ENCODE measurements at places on chromosomes 4 and X.

GRCh38 chr4:52425751-52426326, 233.3 kb downstream of the USP46 start:
- H3K4me1 ChIP-seq, result no peaks in the 10 kb centered on the region
- no peak overlapping the region for H3K27ac ChIP-seq
- no peak overlapping the region for H3K4me3 ChIP-seq
- no peaks in the 10 kb centered on the region for H3K36me3 ChIP-seq

DNA sequence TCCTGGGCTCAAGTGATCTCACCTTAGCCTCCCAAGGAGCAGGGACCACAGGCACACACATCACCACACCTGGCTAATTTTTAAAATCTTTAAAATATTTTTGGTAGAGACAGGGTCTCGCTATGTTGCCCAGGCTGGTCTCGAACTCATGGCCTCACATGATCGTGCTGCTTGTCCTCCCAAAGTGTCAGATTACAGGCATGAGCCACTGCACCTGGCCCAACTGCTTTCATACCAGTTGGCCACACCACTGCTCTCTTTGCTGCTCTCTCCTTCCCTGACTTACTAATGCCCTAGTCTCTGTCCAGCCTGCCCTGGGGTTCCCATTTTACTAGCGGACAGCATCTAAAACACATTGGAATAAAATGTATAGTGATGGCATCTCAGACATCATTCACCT, 67.1 kb downstream of the CLDN22 start:
- no peak overlapping the region for H3K4me3 ChIP-seq
- H3K27me3 ChIP-seq, result peaks cover 4% of the 10 kb centered on the region
- no peak for DNase-seq
- no peak overlapping the region for H3K27ac ChIP-seq
- no peaks in the 10 kb centered on the region for H3K36me3 ChIP-seq

DNA sequence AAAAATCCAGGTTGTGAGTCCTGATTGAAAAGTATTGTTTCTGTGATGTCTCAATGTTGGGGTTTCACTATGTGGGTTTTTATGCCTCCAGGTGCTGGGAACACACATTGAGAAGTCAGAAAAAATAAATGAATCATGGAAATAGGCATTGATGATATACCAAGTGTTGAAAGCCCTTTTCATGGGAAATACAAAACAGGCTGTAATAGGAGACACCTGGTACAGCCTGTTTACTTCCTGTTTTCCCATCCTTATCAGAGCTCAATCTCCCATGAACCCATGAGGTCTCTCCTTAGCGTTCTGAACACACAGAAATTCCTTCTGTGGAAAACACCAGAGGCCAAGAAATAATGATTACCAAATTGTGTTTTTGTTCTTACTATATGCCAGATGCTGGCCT, 106.3 kb upstream of the BOD1L1 start:
- H3K36me3 ChIP-seq, result no peaks in the 10 kb centered on the region
- no peaks in the 10 kb centered on the region for H3K4me1 ChIP-seq
- no peaks in the 10 kb centered on the region for H3K27me3 ChIP-seq
- no peak overlapping the region for H3K4me3 ChIP-seq

- no peaks in the 10 kb centered on the region for H3K36me3 ChIP-seq
- H3K4me3 ChIP-seq, result no peak overlapping the region
- DNase-seq, result no peak
- H3K4me1 ChIP-seq, result no peaks in the 10 kb centered on the region
Observed at GRCh38 chr4:76752861-76753501, 145.0 kb downstream of the SOWAHB start.

- H3K4me1 ChIP-seq, result no peaks in the 10 kb centered on the region
- DNase-seq, result no peak
- no peak overlapping the region for H3K27ac ChIP-seq
- H3K4me3 ChIP-seq, result no peak overlapping the region
- no peaks in the 10 kb centered on the region for H3K36me3 ChIP-seq
Observed at GRCh38 chr4:28247805-28248204, 1387.2 kb downstream of the STIM2 start.

DNA sequence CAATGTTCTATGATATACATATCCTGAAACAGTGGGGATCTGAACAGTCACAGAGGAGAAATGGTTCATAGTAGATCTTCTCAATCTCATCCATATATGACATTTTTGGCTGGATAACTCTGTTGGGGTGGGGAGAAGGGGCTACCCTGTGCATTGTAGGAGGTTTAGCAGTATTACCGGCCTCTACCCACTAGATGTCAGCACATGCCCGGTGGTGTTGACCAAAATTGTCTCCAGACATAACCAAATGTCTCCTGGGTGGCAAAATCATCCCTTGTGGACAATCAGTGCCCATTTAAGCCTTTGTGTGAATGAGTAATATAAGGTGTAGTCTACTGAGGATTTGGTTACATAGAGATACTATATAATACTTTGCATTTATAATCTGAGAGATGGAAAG, 89.9 kb downstream of the PLS3 start:
- peak; percentile 6 for DNase-seq
- no peaks in the 10 kb centered on the region for H3K36me3 ChIP-seq
- no peaks in the 10 kb centered on the region for H3K27me3 ChIP-seq
- no peak overlapping the region for H3K4me3 ChIP-seq
- no peaks in the 10 kb centered on the region for H3K4me1 ChIP-seq

- peaks cover 22% of the 10 kb centered on the region for H3K4me1 ChIP-seq
- no peaks in the 10 kb centered on the region for H3K36me3 ChIP-seq
- H3K27ac ChIP-seq, result peak overlapping the region; percentile 95
- H3K27me3 ChIP-seq, result no peaks in the 10 kb centered on the region
- H3K4me3 ChIP-seq, result peak overlapping the region; percentile 97
Observed at GRCh38 chrX:155028129-155028528, 1.5 kb downstream of the FUNDC2 start.

DNA sequence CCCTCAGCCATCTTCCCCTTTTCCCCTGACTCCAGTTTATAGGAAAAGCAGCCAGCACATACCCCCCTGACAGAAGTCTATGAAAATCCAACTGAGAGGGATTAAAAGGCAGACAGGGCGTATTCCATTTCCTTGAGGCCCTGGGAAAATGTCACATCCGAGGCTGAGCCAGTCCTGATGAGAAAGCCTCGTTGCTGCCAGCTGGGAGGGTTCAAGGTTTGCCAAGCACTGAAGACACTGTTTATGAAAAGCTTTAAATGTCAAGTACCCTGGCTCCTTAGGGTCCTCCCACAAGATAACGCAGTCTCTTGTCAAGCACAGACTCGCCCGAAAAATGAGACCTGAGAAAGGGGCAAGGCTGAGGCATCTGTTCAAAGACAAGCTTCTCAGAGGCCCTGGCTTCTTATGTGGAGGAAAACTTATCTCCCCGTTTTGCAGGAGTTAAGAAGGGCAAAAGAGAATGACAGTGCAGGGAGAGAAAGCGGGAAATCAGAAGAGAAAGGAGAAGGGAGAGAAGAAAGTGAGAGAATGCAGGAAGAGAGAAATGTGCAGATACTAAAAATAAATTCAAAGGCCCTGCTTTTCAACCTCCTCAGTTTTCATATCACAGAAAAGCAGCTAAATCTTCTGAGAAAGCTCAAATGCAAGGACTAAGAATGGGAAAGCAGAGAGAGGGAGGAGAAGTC, 44.7 kb downstream of the SCD5 start:
- DNase-seq, result no peak
- H3K27ac ChIP-seq, result no peak overlapping the region
- no peaks in the 10 kb centered on the region for H3K4me1 ChIP-seq

- no peak overlapping the region for H3K27ac ChIP-seq
- no peaks in the 10 kb centered on the region for H3K4me1 ChIP-seq
Observed at GRCh38 chr4:140680686-140681085, 75.5 kb downstream of the TBC1D9 start.

DNA sequence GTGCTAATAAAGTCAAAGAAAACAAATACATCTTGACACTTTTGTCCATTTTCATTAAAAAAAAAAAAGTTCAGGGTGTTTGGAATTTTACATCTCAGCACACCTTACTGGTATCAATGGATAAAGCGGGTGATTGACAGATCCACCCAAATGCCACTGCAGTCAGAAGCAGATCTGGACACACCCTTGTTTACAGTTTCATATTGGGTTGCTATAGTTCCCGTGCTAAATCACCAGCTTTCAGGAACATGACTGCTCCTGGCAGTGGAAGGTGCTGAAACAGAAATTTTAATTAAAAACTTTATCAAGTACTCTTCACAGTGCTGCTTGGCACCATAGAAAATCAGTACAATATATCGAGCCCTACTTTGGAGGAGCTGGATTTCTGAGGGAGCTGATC, 116.3 kb downstream of the STOX2 start:
- H3K4me1 ChIP-seq, result no peaks in the 10 kb centered on the region
- no peak overlapping the region for H3K4me3 ChIP-seq
- H3K27me3 ChIP-seq, result no peaks in the 10 kb centered on the region

DNA sequence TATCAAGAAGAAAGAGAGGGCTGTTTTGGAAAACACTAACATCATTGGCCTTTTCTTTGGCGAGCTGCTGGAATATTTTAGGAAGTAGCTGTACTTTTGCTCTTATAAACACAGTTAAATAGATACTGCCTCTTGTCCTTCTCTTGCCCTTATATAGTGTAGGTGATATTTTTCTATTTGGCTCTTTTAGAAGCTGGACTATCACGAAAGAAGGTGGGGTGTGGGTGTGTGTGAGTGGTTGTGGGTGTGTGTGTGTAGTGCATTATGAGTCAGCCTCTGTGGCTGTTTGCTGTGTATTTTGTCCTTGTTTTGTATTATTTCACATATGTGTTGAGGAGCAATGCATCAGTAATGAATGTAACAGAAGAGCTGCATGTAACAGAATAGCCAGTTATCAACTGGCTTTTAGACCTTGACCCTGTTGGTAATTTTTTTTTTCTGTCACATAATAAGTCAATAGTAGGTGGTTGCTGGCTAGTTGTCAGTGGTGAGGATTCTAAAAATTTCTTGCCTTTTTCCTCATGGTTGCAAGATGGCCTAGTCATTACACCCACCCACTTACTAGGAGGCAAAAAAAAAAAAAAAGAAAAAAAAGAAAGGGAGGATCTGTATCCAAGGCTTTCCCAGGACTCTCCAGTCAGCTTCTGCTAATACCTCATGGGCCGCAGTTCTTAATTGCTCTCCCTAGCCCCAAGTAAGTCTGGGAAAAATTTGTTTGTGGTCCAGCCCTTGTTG, 23.8 kb downstream of the ARHGAP10 start:
- DNase-seq, result no peak
- H3K36me3 ChIP-seq, result no peaks in the 10 kb centered on the region
- H3K27ac ChIP-seq, result no peak overlapping the region
- H3K4me3 ChIP-seq, result no peak overlapping the region
- no peaks in the 10 kb centered on the region for H3K27me3 ChIP-seq

DNA sequence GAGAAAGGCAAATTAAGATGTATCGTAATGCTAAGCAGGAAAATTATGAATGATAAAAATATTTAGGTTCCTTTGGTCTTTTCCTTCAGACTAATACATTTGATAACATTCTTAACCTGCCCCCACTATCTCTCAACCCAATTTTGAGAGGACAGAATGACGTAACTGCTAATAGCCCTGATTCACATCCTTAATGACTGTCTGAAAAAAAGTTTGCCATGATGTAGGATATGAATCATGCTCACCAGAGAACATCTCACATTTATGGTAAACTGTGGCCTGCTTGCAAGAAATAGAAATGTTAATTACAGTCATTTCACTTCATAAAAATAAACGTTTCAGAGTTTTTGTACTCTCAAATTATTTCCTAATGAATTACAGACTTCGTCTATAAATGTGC, 128.0 kb upstream of the VEGFC start:
- no peaks in the 10 kb centered on the region for H3K36me3 ChIP-seq
- no peak overlapping the region for H3K27ac ChIP-seq
- H3K4me3 ChIP-seq, result no peak overlapping the region
- H3K27me3 ChIP-seq, result no peaks in the 10 kb centered on the region

- H3K4me3 ChIP-seq, result no peak overlapping the region
- H3K4me1 ChIP-seq, result no peaks in the 10 kb centered on the region
- no peaks in the 10 kb centered on the region for H3K27me3 ChIP-seq
- H3K36me3 ChIP-seq, result no peaks in the 10 kb centered on the region
Observed at GRCh38 chr4:53021754-53022512, 159.8 kb downstream of the RASL11B start.

DNA sequence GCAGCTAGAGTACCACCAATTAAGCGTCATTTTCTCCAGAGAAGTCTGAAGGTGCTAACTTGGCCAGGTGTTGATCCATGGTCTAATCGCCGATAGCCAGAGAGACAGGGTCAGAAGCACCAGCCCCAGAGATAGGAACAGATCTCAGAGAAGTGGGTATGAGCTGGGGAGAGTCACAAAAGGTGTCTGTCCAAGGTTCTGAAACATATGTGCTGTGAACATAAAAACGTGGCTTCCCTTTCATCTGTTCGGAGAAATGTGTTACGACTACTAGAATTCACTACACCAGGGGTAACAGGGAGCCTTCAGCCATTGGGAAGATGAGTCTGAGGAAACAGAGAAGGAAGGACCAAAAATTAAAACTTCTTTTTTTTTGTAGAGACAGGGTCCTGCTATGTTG, 91.3 kb downstream of the FBXL5 start:
- H3K36me3 ChIP-seq, result no peaks in the 10 kb centered on the region
- no peak for DNase-seq
- H3K4me3 ChIP-seq, result no peak overlapping the region
- no peaks in the 10 kb centered on the region for H3K4me1 ChIP-seq

- H3K27me3 ChIP-seq, result no peaks in the 10 kb centered on the region
- H3K36me3 ChIP-seq, result no peaks in the 10 kb centered on the region
- DNase-seq, result no peak
- no peak overlapping the region for H3K27ac ChIP-seq
Observed at GRCh38 chr4:27616166-27616565, 755.5 kb downstream of the STIM2 start.

DNA sequence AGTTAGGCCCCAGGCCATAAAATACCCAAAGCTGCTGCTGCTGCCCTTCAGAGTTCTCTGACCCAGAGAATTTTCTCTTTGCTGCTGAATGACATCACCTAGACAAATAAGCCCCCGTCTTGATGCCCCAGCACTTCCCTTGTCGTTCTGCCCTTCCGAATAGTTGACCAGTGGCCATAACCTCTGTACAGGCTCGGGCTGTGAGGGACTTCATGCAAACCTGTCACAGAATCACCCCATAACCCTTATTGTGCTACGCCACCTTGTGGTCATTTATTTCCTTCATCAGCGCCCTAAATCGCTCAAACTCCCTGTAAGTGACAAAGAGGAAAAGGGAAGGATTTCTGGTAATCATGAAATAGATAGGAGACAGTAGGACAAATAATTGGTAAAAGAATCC, 18.8 kb downstream of the SPACA5 start:
- DNase-seq, result peak; percentile 48
- H3K4me1 ChIP-seq, result peaks cover 14% of the 10 kb centered on the region
- H3K4me3 ChIP-seq, result no peak overlapping the region
- no peaks in the 10 kb centered on the region for H3K36me3 ChIP-seq
- no peak overlapping the region for H3K27ac ChIP-seq

- H3K27me3 ChIP-seq, result no peaks in the 10 kb centered on the region
- no peak overlapping the region for H3K4me3 ChIP-seq
- H3K36me3 ChIP-seq, result no peaks in the 10 kb centered on the region
- H3K27ac ChIP-seq, result no peak overlapping the region
- no peak for DNase-seq
Observed at GRCh38 chr4:59655996-59656395, 1544.1 kb upstream of the ADGRL3 start.

- H3K27me3 ChIP-seq, result no peaks in the 10 kb centered on the region
- H3K4me1 ChIP-seq, result no peaks in the 10 kb centered on the region
- no peak overlapping the region for H3K27ac ChIP-seq
- H3K36me3 ChIP-seq, result peaks cover 51% of the 10 kb centered on the region
- DNase-seq, result no peak
- H3K4me3 ChIP-seq, result no peak overlapping the region
Observed at GRCh38 chr4:82951196-82951595, 50.7 kb downstream of the THAP9 start.

GRCh38 chr4:5052204-5052702, 973 bp downstream of the STK32B start:
- no peak for DNase-seq
- peaks cover 35% of the 10 kb centered on the region for H3K4me1 ChIP-seq
- H3K4me3 ChIP-seq, result peak overlapping the region; percentile 61
- peaks cover 4% of the 10 kb centered on the region for H3K27me3 ChIP-seq
